NCI-H446 (cell line): ENCODE measurements at places on chromosomes 6 and 20.

DNA sequence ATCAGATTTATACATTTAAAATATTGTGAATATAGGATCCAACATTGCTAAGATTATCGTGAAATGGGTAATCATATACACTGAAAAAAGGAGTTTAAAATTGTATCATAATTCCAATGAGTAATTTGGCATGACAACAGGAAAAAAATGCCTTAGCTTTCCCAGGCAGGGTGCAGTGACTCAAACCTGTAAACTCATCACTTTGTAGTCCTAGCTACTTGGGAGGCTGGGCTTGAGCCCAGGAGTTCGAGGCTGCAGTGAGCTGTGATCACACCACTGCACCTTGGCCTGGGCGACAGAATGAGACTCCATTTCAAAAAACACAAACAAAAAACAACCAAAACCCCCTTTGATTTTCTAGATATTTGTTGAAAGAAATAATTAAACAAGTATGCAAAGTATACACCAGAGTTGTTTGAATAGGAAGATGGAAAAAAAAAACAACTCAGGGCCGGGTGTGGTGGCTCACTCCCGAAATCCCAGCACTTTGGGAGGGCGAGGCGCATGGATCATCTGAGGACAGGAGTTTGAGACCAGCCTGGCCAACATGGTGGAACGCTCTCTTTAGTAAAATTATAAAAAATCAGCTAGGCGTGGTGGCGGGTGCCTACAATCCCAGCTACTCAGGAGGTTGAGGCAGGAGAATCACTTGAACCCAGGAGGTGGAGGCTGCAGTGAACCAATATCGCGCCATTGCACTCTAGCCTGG lies 98.7 kb downstream of the TRERF1 start:
- DNase-seq = no peak

GRCh38 chr6:75363304-75363703 lies 78.7 kb upstream of the TMEM30A start:
- no peak for DNase-seq

DNA sequence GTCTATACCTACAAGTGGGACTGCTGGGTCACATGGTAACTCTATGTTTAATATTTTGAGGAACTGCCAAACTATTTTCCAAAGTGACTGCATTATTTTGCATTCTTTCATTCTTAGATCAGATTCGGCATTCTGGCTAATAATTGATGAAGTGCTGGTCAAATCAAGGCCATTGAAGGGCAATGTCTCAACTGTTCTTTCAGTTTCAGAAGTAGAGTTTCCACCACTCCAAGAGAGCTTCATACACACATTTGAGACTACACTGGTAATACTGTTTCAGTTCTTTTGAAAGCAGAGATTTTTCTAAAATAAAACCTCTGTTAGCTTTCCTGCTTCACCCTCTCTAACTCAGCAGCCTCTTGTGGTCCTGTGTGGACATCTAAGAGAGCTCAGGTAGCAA lies 154.5 kb downstream of the CFAP61 start:
- no peak for DNase-seq

DNA sequence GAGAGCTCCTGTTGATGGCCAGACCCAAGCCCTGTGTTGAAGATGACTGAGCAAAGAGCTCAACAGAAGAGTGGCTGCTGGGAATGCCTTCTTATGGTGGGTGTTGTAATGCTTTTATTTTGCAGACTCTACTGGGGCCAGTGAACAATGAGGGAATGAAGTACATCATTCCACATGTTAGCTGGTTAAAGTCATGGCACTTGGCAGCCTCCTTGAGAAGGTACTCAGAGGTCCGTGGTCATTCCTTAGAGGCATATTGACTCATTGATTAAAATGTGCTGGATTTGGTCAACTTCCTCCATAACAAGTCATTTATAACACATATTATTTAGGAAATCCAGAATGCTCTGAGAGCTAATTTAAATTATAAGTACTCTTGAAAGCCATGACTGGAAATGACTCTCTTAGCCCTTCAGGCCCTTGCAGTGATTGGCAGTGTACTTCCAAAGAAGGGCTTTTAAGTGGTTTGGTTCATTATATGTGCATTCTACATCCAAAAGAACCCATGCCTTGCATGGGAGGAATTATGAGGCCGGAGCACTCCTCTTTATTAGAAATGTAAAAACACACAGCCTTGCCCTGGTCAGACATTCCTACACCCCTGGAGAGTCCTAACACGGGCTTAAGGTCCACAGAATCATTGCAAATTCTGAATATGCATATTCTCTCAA lies 976.9 kb downstream of the KIF16B start:
- no peak for DNase-seq

GRCh38 chr6:26270903-26271667 lies 93.9 kb upstream of the BTN3A2 start:
- no peak for DNase-seq

DNA sequence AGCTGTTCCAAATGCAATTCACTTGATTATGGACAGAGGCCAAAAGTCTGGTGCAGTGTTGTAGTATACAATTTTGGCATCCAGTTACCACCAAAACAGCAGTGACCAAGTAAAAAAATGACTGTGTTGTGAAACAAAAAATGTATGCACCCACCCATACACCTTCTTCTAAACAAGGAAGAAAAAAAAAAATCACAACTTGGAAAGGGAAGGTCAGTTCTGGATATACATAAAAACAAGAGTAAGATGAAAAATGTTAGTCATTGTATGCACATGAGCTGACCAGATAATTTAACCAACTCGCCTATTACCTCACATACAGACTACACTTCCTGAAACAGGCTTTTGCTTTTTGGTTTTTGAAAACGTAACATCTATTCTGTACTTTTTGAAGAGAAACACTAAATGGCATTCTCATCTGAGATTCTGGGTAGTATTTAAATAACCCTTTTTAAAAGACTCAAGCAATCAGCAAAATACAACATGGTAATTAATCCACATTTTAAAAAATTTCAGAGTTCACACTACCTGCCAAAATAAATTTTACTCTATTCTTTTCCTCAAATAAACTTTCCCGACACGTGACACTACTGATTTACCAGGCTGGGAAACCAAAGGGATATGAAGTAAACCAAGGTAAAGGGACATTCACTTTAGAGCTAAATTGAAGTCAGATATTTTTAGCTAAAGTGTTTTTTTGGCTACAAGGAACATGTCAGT lies 141.6 kb upstream of the SHLD1 start:
- DNase-seq = no peak

GRCh38 chr20:33541797-33542196 lies 51.9 kb downstream of the CBFA2T2 start:
- DNase-seq = no peak

GRCh38 chr6:106501960-106502371 lies 127.3 kb downstream of the RTN4IP1 start:
- no peak for DNase-seq
